Endothelial cell (in vitro differentiated cells): ENCODE measurements at places on chromosomes 6 and 20.

DNA sequence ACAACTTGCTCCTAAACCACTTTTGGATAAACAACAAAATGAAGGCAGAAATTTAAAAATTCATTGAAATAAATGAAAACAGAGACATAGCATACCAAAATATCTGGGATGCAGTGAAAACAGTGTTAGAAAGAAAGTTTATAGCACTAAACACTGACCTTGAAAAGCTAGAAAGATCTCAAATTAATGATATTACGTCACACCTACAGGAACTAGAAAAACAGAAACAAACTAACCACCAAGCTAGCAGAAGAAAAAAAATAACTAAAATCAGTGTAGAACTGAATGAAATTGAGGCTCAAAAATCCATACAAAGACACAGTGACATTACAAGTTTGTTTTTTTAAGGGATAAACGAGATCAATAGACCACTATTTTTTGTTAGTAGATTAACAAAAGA lies 5.2 kb downstream of the DEFB128 start:
- DNase-seq: no peak

DNA sequence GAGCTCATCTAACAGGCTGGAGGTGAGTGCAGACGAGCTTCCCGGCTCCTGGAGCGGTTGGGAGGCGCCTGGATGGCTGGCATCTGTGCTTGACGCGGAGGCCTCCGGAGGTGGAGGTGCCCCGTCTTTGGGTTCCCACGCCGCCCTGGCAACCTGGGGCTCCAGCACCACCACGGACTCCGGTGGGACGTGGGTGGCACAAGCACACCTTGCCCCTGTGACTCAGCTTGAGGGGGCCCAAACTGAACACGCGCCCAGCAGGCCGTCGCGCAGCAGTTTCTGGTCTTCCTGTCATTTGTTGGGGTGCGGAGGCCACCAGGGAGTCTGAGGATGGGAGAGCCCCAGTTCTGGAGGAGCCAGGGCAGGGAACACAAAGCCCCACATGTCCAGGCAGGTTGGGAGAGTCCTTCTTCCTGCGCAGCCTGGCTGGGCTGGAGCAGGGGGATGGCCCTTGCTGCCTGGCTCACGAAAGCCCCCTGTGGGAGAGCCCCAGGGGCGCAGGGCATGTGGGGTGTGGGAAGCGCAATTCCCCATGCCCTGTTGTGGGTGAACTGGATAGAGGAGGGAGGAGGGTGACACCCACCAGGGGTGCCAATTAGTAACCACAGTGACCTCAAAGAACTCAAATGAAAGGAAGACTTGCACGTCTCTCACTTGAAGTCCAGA lies 1378.6 kb upstream of the DEFB115 start:
- DNase-seq: no peak

DNA sequence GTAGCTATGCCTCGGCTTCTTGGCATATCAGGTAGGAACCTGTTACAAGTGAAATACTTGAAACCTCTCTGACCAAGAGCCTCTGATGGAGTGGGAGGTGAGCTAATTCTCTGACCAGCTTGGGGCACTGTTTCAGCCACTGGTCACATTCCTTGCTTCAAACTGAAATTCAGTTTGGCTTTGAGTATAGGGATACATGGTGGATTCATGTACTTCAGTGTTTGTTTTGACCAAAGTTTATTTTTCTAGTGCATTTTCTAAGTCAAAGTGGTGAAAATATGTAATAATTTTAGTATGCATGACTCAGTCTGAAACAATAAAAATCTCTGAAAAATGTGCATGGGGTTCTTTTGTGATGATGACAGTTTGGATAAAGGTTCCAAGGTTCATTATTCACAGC lies 18.6 kb downstream of the TTPAL start:
- no peak for DNase-seq

- DNase-seq: no peak
These were observed 101.3 kb downstream of the SMOC2 start for GRCh38 chr6:168542301-168542700.
